ENCODE measurements at places on chromosomes 6 and 20. TPM values are rescaled to one million over a fixed set of nuclear protein-coding genes. Genes with fewer than 3 reads are reported as not detected.

Gene ADGRF4
- 3.9 TPM for total RNA-seq

Gene SAMD3
- not detected for total RNA-seq

Gene ITPA
- 103 TPM for total RNA-seq

Gene PGC
- not detected for total RNA-seq

Gene OPN5
- not detected for total RNA-seq

GRCh38 chr6:136639702-136640101 lies 89.5 kb upstream of the MAP7 start:
- DNase-seq: no peak

Gene LPA
- not detected for total RNA-seq

Gene OR2H1
- not detected for total RNA-seq

DNA sequence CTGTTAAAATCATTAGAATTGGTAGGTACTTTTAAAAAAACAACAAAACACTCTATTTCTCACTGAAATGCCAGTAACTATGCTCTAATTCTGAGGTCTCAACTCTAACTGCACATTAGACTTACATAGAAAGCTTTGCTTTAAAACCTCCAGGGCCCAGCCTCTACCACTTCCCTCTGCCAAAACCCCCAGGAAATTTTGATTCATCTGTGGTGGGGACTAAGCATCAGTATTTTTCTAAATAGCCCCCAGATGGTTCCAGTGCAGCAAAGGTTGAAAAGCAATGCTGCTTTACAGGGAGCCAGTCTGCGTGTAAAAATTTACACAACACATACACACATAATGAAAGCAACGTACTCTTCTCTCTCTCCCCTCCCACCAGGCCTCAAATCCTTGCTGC lies 3.8 kb downstream of the TBC1D32 start:
- no peak for DNase-seq

Gene ADAT2
- 2.4 TPM for total RNA-seq

DNA sequence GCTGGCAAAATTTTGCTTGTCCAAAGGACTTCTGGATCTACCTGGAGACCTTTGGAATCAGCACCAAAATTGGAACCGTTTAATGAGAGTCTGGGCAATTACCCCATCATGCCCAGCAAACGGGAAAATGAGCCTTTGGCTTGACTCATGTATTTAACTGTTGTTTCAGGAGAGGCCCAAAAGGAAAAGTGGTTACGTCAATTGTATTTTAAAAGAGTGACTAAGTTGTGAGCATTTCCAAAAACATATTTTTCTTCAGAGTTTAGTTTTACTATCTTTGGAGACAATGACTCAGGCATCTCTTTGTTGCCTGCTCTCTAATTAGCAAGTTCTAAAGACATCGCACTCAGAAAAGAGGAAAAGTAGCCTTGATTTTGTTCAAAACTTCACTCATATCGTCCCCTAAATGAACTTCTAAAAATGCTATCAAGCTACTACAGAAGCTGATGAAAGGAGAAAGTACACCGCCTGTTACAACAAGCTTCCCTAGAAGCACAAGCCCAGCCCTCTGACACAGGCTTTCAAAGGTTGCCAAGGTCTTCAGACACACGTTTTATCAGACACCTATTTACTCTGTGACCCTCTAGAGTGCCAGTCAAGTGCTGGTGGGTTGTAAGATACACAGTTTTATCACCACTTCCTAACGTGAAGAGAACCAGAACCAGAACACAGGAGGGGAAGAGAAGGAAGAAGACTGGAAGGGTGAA lies 146.2 kb downstream of the TBX18 start:
- no peak for DNase-seq

GRCh38 chr6:15096894-15097837 lies 148.7 kb upstream of the JARID2 start:
- no peak for DNase-seq

GRCh38 chr6:77707603-77708002 lies 54.8 kb downstream of the MEI4 start:
- no peak for DNase-seq

GRCh38 chr20:23061734-23062561 lies 12.5 kb upstream of the THBD start:
- peak; percentile 21 for DNase-seq

GRCh38 chr20:37380864-37381579 lies 35.1 kb downstream of the SRC start:
- DNase-seq: no peak

Gene SLC17A2
- total RNA-seq: not detected

GRCh38 chr6:166587631-166588413 lies 1.3 kb upstream of the RAMACL start:
- DNase-seq: no peak

Gene SLC32A1
- not detected for total RNA-seq

Gene EPHA7
- not detected for total RNA-seq

DNA sequence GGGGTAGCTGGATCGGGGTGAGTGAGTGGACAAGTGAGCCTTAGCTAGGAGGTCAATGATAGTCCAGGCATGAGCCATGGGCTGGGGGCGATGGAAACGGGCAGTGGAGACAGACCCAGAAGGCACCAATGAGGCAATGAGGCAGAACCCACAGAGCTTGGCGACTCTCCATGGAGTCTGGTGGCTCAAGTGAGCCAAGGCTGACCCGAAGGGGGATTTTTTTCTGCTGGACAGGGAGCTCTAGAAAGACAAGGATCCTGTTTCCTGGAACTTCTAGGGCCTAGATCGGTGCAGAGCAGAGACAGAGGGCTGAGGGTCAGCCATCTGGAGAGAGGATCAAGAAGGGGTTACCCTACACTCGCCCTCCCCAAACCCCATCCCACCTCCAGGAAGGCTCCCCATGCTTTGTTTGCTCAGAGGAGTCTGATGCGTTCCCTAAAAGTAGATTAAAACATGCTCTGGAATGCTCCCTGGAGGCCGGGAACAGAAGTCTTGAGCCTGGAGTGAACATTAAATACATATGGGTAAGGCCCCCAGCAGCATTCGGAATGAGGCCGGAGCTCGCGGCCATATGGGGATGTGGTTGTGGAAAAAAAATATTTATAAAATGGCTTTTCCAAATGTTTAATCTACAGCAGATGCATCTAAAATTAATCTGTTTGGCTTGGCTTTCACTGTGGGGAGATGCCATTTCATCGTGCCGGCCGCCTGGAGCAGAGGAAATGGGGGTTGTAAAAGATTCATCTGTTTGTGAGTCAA lies 237.8 kb upstream of the PMEPA1 start:
- peak; percentile 12 for DNase-seq

DNA sequence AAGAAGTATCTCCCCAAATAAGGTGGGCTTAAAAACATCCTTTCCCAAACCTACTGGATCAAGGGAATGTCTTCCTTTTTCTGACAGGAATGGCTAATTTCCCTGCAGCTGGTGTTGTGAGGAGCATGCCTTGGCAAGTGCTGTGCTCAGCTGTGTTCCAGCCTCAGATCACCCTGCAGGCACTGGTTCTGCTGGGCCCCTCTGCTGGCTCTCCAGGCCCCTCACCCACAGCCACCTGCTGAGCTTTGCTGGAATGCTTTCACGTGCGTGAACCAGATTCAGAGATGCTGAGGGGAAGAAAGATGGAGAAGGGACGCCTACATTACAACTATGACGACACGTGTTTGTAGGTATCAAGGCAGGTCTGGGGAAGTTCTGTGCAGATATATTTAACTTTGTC lies 71.3 kb upstream of the FOXC1 start:
- no peak for DNase-seq

Gene LY6G6C
- total RNA-seq: not detected

- no peak for DNase-seq
Observed at GRCh38 chr6:144778773-144779492, 493.8 kb downstream of the UTRN start.

- peak; percentile 13 for DNase-seq
Observed at GRCh38 chr6:148972481-148972880, 225.7 kb downstream of the UST start.

Data from Caki2 (cell line).